ENCODE measurements at places on chromosomes 4 and X.

GRCh38 chrX:106467422-106467821, 144.4 kb upstream of the RADX start:
- no peak for DNase-seq

GRCh38 chrX:108268434-108269080, 169.7 kb downstream of the COL4A6 start:
- DNase-seq = no peak

DNA sequence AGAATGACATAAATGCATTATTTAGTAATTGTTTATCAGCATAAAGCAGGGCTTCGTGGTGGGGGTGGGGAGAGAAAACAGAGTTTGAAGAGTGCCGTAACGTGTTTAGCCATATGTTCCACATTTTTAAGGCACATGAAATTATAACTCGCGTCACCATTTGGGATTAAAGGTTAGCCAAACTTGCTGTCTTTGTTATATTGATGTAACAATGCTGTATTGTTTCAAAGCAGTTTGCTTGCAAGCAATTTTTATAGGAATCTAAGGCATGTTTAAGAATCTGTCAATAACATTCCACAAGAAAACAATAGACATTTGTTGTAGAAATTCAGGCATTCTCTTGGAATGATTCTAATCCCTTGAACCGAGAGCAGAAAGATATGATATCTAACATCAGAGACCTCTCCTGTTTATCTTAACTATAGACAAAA, 78.3 kb downstream of the CLDN22 start:
- no peak for DNase-seq

- no peak for DNase-seq
These were observed 118.8 kb downstream of the SMIM20 start for GRCh38 chr4:26032630-26033317.

DNA sequence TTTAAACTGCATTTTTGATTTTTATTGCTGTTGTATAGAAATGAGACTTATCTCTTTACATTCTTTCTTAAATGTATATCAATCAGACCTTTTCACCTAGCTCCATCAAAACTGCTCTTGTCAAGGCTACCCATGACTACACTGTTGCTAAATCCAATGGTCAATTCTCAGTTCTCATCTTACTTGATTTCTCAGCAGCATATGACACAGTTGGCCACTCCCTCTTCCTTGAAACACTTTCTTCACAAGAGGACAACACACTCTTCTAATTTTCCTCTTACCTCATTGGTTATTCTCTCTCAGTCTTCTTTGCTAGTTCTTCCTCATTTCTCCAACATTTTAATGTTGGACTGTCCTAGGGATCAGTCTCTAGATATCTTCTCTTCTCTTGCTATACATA, 94.1 kb upstream of the CITED1 start:
- no peak for DNase-seq
